SK-N-SH (cell line): ENCODE measurements at places on chromosomes 16 and 17. TPM values are rescaled to one million over a fixed set of nuclear protein-coding genes. Genes with fewer than 3 reads are reported as not detected.

DNA sequence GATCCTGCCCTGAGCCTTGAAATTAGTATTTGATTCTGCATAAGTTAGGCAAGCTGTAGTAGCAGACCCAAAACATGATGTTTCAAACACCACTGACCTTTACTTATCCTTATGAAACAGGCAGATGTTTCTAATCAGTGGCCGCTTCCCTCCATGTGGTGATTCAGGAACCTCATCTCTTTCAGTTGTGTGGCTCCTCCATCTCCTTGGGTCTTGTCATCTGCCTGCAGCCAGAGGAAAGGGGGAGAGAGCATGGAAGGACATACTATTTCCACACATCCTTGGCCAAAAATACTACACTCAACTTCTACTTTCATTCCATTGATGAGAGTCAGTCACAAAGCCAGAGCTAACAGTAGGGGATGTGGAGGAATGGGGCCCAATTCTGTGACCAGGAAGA lies 41.6 kb upstream of the IRX6 start:
- DNase-seq: no peak

EME1 gene
- 16.9 and 21.5 TPM in 2 replicates for polyA plus RNA-seq

- no peak for DNase-seq
Measured at GRCh38 chr17:78396441-78397337, 18.2 kb downstream of the PGS1 start.

- no peak for DNase-seq
Measured at GRCh38 chr17:43881181-43881580, 26.2 kb downstream of the MPP2 start.

DNA sequence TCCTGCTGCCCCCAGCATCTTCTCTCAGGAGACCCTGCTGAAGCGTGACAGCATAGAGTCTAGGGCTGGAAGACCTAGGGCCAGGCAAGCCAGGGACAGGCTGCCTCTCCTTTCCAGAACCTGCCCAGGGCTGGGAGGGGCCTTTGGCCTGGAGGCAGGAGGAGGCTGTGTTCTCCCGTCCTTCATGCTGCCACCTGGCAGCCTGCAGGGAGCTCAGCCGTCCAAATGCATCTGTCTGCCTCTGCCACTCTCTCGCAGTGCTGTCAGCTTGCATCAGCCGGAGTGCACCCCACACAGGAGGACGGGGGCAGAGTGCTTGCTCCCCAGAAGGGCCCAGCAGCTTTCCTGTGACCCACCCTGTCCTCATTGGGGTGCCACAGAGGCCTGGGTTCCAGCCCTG lies 31.3 kb downstream of the ARHGAP23 start:
- DNase-seq: no peak

SPNS2 gene
- 0.08 TPM in 1 of 2 replicates, not detected in the other for polyA plus RNA-seq

CDH11 gene
- 269 and 278 TPM in 2 replicates for polyA plus RNA-seq

CD300LB gene
- polyA plus RNA-seq: not detected in 2 replicates

DNA sequence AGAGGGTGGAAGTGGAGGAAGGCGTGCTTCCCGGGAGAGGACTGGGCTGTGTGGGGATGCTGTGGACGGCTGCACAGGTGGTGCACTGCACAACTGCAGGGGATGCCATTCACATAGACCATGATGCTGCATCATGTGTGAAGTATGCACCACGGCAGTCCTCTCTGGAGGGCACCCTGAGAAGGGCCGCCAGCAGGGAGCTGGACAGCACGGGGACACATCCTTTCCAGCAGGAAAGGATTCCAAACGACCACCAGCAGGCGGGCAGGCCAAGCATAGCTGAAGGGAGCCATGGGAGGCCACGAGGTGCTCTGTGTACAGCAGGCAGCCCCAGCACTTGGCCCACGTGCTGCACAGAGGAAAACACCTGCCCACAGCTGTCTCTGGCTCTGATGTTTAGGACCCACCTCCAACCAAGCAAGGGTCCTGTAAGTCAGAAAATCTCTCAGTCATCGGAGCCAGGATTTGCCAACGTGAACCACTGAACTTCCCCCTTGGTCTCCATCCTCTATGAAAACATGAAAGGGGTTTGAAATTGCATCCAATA lies 10.1 kb downstream of the ACTG1 start:
- no peak for DNase-seq

GRCh38 chr16:50449800-50450199 lies 81.0 kb upstream of the BRD7 start:
- no peak for DNase-seq

- DNase-seq: no peak
Measured at GRCh38 chr16:9670033-9670432, 512.2 kb downstream of the GRIN2A start.
